ENCODE measurements at places on chromosomes 1 and 21. TPM values are rescaled to one million over a fixed set of nuclear protein-coding genes. Genes with fewer than 3 reads are reported as not detected.

AIRE gene
- total RNA-seq: not detected

- DNase-seq: no peak
Observed at GRCh38 chr1:41840592-41841246, 78.0 kb downstream of the HIVEP3 start.

DNA sequence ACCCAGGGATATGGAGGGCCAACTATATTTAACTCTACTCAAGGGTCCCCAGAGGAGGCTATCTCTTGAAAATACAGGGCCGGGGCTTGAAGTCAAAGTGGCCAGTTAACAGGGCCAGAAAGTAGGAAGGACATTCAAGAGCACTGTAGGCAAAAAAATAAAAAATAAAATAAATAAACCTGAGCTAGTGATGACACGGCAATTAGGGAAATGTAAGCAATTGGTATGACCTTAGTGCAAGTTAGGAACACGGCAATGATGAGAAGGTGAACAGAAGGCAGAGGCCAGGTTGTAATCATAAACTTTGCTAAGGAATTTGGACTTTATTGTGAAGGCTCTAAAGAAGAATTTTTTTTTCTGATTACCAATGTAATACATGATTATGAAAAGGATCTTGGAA lies 3.4 kb upstream of the B3GALNT2 start:
- DNase-seq: no peak

CRYZL1 gene
- 17.2 TPM for total RNA-seq

GRCh38 chr1:12745126-12745991 lies 641 bp upstream of the CFAP107 start:
- no peak for DNase-seq

GRCh38 chr1:228452194-228453021 lies 34.8 kb upstream of the RNF187 start:
- no peak for DNase-seq

GRCh38 chr1:188372821-188373220 lies 1544.1 kb downstream of the PLA2G4A start:
- no peak for DNase-seq

GRCh38 chr1:109782514-109782913 lies 18.8 kb upstream of the EPS8L3 start:
- DNase-seq: no peak

ATP1A2 gene
- total RNA-seq: not detected

TTC22 gene
- 4.6 TPM for total RNA-seq

- DNase-seq: no peak
Observed at GRCh38 chr1:93678946-93679480, 2.6 kb downstream of the BCAR3 start.

CLCA1 gene
- not detected for total RNA-seq

MCOLN2 gene
- total RNA-seq: 2.5 TPM

GRCh38 chr1:244356376-244356775 lies 95.3 kb downstream of the ADSS2 start:
- no peak for DNase-seq

Measured in foreskin keratinocyte (primary cell).